Tibial nerve (tissue), 4 donors: ENCODE measurements at places on chromosomes 4 and X.

GRCh38 chrX:85052205-85052604 is 48.5 kb downstream of the APOOL start:
- H3K27me3 ChIP-seq, result no peaks in the 10 kb centered on the region
- H3K36me3 ChIP-seq, result no peaks in the 10 kb centered on the region
- H3K4me1 ChIP-seq, result no peaks in the 10 kb centered on the region
- H3K4me3 ChIP-seq, result no peak overlapping the region

- H3K36me3 ChIP-seq, result no peaks in the 10 kb centered on the region
- DNase-seq, result no peak
- no peak overlapping the region for H3K4me3 ChIP-seq
- H3K27ac ChIP-seq, result no peak overlapping the region
- no peaks in the 10 kb centered on the region for H3K4me1 ChIP-seq
Observed at GRCh38 chr4:133355633-133356032, 206.5 kb downstream of the PCDH10 start.

- no peak overlapping the region for H3K27ac ChIP-seq
- H3K4me3 ChIP-seq, result no peak overlapping the region
Observed at GRCh38 chr4:175953960-175954521, 111.6 kb upstream of the WDR17 start.

GRCh38 chr4:55004831-55005230 is 120.6 kb downstream of the KDR start:
- no peak overlapping the region for H3K4me3 ChIP-seq
- no peaks in the 10 kb centered on the region for H3K36me3 ChIP-seq
- DNase-seq, result peak; percentile 45
- no peaks in the 10 kb centered on the region for H3K4me1 ChIP-seq
- no peak overlapping the region for H3K27ac ChIP-seq

GRCh38 chrX:3738509-3738908 is 25.1 kb upstream of the PRKX start:
- H3K4me1 ChIP-seq, result no peaks in the 10 kb centered on the region
- DNase-seq, result no peak
- H3K27me3 ChIP-seq, result no peaks in the 10 kb centered on the region
- no peak overlapping the region for H3K27ac ChIP-seq
- no peaks in the 10 kb centered on the region for H3K36me3 ChIP-seq

DNA sequence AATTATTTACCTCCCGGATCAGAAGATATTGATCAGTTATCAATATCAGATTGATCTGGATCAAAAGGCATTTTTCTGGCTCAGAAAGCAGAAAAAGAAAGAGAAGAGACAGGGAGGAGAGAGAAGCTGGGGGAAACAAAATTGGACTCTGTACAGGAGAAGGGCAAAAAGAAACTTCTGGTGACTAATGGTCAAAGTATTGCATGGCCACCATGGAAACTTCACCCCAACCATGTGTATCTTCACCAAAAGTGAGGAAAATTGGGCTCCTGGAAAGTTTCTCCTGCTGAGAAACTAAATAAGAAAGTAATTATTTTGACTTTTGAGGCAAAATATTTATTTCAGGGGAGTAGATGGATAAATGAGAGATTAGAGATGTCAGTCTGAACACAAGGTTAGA is 33.9 kb downstream of the RNF150 start:
- DNase-seq, result no peak
- H3K4me3 ChIP-seq, result no peak overlapping the region
- no peak overlapping the region for H3K27ac ChIP-seq
- H3K4me1 ChIP-seq, result no peaks in the 10 kb centered on the region
- no peaks in the 10 kb centered on the region for H3K36me3 ChIP-seq

DNA sequence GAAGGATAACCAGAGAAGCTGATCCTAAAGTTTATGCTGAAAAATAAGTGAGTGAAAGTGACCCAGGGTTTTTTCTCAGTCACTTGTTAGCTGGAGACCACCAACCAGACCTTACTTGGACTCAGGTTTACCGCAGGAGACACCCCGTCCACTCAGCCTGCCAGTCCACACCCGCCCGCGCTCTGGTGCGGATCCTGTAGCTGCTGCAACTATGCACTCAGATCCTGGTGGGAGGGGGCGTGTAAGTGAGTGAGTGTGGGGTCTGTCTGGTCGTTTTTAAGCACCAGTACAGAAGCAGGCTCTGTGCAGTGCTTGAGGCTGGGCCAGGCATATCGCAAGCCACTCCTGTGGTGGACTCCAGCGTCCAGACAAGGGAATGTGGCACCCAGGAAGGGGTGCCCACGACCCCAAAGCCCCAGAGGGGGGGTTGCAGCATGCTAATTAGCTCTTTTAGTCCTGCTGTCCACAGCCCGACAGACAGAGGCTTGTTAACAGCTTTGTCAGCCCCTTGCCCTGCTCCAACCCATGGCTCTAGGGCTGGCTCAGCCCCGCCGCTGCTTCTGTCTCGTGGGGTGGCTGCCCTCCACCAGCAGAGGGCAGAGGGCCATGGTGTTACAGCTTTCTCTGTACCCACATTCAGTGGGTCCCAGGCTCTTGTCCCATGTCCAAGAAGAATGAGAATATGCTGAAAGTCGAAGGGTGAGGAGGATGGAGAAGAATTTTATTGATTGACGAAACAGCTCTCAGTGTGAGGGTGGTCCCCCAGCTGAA is 40.4 kb upstream of the PPP1R2C start:
- H3K27ac ChIP-seq, result no peak overlapping the region
- DNase-seq, result no peak
- H3K27me3 ChIP-seq, result no peaks in the 10 kb centered on the region
- no peak overlapping the region for H3K4me3 ChIP-seq
